ENCODE measurements at places on chromosomes 3 and 15.
A peak's percentile ranks its signal among the peaks of the same experiment; 100 is the strongest.

DNA sequence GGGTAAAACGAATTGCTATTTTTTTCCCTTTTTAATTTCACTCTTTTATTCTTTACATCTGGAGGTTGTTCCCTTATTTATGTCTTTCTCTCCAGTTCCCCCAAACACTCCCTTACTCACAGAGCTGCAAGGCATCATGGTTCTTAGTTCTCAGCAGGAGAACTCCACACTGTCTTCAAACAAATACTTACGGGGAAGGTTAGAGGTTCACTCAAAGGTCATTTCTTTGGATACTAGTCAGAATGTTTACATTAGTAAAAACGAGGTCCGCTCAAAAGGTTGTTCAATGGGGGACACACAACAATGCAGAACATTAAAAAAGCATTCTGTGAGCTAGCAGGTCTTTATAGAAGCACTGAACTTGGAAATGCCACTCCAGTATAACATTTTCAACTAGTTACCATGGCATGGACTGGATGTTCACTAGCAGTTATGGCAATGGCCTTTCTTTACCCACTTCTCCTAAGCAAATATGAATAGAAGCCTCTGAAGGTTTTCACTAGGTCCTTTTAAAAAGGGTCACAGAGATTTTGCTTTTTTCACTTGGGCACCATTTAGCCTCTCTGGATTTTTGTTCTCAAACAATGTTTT is 201.7 kb downstream of the MEIS2 start:
- DNase-seq: no peak

DNA sequence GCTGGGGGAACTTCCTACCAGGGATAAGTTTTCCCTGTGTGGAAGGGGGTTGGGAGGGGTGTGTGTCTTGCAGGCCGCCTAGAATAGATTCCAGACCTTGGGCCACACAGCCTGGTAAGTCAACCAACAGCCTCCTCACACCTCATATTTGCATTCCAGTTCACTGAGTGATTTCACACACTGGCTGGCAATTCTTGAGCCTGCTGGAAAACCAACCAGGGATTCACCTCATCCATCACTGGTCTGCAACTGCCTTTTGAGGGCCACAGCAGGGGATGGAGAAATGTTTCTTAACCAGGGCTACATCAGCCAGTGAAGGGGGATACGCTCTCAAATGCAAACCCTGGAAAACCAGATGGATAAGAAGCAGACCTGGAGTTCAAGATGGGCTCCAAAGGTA is 2.0 kb downstream of the FSTL1 start:
- no peak for DNase-seq

- DNase-seq: peak; percentile 9
These were observed 23.5 kb upstream of the CLN6 start for GRCh38 chr15:68252925-68253534.

DNA sequence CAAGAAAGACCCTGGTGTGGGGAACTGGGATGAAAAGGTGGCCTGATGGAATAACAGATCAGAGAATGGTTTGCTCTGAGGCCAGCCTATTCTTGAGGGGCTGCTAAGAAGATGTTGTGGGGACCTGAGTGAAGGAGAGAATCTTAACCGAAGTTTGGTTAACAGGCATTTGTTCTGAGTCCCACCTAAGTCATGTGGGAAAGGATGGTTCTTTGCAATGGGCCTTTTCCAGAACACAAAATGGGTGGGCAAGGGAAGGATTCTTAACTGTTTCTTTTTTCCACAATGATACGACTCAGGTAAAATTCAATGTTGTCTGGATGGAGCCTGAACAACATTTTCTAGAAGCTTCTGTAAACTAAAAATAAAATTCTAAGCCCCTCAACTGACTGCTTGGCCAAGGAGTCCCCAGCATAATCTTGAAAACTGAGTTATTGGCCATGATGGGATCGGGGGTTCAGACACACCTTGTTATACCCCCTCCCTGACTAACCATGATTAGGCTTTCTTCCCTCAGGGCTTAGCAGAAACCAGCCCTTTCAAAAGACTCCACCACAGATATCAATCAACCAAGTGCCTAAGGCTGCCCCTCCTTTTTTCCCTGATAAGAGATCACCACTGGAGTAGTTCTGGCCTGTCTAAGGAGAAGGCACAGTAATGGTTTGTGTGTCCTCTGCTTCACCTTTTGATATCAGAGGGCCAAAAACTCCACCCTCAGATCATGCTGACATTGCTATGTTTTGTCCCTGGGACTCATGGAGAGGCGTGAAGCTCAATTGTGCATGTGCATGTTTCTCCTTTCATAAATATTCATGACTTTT is 30.1 kb downstream of the SCN11A start:
- no peak for DNase-seq

DNA sequence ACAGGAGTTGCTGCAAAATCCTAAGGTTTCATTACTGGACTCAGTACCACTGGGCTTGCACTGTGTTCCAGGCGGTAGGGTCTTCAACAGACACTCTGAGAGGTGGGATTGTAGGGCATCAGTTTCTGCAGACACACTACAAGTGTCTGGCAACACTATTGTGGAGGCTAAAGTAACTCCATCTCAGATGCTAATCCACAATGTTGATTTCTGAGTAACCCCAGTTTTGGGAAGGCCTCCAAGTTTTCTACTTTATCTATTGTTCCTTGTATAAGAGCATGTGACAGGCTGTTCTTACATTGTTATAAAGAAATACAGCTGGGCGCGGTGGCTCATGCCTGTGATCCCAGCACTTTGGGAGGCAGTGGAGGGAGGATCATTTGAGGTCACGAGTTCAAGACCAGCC is 2.5 kb upstream of the ABHD5 start:
- no peak for DNase-seq

DNA sequence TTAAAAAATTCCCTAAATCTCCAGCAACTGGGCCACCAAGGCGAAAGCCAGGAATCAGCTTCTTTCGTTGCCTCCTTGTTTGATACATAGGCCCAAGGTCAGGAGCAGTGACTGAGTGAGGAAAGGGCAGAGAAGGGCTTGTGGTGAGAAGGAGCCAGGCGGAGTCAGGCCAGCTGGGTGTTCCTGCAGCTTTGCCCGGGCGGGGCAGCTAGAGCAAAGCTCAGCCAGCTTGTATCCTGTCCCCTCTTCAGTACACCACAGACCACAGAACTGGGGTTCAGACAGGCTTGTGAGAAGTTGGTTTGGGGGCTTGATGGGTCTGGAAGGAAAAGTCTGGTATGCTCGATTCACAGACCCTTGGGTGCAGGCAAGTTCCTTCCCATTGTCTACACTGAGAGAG is 52.6 kb downstream of the CCK start:
- no peak for DNase-seq
